Ovary (tissue), 10 donors: ENCODE measurements at places on chromosomes 16 and 17. TPM values are rescaled to one million over a fixed set of nuclear protein-coding genes. Genes with fewer than 3 reads are reported as not detected.

Gene FBXL16
- 0.84 TPM for total RNA-seq

Gene TMEM235
- not detected for total RNA-seq

Gene KRTAP4-7
- not detected for total RNA-seq

- no peak for DNase-seq
Measured at GRCh38 chr17:80347948-80348351, 67.0 kb upstream of the ENDOV start.

DNA sequence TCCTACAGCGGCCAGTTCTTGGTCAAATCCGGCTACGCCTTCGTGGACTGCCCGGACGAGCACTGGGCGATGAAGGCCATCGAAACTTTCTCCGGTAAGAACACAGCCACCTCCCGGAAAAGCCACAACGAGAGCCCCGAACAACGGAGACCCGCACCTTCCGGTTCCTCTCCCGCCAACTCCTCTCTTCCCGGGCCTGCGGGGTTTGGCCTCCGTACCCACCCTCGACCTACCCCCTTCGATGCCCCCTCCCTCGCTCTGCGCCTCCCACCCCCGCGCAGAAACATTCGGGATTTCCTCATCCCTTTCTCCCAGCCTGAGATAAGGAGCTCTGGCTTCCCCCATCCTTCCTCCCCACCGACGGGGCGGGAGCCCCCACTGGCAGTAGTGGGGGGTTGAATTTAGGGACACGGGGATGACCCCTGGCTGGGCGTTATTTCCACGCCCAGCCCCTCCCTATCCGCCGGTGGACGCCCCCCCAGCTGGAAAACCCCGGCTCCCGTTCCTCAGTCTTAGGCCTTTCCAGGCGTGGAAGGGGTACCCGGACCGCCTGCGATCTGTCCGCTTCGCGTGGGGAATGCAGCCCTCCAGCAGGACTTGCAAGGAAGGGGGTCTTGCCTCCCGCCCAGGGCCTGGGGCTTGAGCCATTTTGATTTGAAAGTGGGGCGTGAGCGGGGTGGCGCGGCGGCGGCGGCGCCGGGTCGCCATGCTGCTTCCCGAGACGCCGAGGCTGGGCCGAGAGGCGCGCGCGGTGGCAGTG is 822 bp downstream of the IGF2BP1 start:
- DNase-seq, result no peak

DNA sequence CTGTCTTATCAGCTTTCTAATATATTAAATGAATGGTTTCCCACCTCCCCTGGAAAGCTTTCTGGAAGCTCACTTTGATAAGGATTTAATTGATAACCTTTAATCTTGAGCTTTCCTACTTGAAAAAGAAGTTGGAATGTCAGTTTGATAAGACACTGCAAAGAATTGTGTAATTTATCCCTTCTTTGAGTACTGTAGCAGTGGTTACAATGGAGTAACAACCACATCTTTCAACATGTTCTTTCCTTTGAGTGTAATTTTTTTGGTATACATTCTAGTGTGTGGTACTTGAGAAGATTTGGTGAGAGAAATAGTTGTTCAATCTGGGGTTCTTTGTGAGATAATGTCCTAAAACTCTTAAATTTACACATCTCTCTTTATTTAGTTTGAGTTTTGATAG is 43.4 kb downstream of the CPD start:
- DNase-seq, result no peak

DNA sequence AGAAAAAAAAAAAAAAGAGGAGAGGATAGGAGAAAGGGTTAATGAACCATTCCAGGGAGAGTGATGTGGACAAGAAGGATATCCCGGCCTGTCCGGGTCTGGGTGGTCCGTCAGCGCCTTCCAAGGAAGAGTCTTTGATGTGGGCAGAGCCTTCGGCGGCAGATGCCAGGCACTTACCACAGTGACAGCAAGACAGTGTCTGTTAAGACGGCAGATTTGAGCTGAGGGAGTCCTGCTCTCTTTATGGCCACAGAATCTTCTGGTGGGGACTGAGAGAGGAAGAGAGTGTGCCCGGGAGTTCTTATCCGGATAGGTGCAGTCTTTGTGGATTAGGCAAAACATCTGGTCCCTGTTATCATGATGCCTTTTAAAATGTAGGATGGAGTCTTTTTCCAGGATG is 95.2 kb downstream of the ZDHHC7 start:
- DNase-seq, result no peak

- no peak for DNase-seq
Measured at GRCh38 chr16:53678756-53679343, 24.8 kb downstream of the RPGRIP1L start.

GRCh38 chr17:43774304-43775250 is 4.2 kb downstream of the DUSP3 start:
- no peak for DNase-seq
